ENCODE measurements at places on chromosomes 2 and 18.

GRCh38 chr2:233481368-233482142 lies 85.0 kb downstream of the USP40 start:
- DNase-seq: no peak

DNA sequence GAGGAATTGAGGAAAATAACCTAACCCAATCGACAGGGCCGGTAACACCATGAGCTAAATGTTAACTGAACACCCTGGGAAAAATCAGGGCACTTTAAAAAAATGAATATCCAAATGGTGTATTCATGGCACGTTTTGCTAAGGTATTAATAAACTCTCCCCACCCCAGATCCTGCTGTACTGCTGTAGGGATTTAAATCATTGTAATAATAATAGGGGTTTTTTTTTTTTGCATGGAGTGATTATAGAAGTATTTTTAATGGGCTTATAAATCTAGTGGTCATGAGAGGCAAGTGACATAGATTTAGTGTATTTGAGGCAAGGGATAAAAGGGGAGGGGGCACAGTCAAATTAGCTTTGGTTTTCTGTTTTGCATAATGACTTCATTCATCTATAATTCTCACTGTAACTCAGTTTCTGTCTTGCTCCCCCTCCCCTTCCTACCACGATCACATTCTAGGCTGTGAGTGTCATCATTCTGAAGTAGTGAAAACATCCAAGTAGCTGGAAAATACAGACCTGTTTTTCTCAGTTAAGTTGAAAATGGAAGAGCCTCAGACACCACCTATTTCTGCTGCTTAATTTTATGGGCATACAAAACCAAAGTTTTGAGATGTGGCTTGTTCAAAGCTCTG lies 18.2 kb upstream of the MGAT5 start:
- no peak for DNase-seq

GRCh38 chr18:78827141-78827540 lies 152.5 kb upstream of the SALL3 start:
- DNase-seq: no peak

DNA sequence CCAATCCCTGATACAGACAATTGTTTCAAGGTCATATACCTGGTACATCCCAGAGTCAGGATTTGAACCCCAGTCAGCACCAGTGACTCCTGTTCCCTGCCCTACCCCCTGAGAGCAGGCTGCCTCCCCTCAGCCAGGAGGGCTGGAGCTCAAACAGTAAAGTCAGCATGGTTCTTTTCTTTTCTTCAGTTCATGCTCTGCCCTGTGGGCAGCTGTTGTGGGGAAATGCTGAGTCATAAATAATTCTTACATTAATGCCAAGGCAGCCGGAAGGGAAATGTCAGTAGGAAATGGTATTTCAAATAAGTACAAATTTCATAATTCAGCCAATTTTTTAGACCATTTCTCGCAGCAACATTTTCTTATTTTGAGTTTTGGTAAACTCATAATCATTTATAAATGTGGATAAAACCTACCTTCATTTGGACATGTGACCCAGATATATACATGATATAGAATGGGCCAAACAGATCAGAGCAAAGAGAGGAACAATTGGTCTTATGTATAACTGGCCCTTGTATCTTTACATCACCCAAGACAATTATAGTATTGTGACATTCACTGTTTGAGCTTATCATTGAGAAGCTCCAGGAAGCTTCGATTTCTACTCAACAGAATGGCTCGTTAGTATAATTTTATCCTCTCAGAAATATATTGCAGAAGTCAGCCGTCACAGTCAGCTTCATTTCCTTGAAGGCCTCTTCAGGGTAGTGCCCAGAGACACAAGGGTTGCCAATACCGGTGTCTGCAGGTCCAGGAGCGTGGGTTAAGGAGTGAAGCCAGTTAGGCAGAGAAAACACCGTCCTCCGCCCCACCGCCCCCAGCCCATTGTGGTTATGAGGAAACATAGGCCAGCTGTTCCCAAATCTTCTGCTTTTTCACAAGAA lies 28.0 kb upstream of the SCYGR1 start:
- DNase-seq: no peak

DNA sequence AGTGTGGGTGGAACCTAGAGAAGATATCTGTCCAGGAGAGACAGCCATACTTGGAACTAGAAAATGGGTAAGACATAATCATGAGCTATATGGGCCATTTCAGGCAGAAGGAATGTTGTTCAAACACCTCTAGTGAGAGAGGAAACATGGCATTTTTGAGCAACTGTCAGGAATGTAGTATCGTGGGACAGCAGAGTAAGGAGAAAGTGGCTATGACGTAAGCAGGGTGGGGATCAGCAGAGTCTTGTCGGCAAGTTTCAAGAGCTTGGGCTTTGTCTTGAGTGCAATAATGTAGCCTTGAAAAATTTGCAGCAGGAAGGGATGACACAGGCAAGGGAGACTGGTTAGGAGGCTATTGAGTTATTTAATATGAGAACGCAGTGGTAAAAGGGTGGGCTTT lies 20.4 kb downstream of the SERPINB7 start:
- no peak for DNase-seq

- DNase-seq: no peak
Measured at GRCh38 chr2:96869822-96870625, at the start of gene SEMA4C. TSS of gene SEMA4C (minus strand) at chr2:96870080. CDS start at chr2:96867886, 2,194 bp downstream.

- no peak for DNase-seq
Measured at GRCh38 chr2:108239786-108240185, at the start of gene SULT1C3. TSS of gene SULT1C3 (plus strand) at chr2:108239968. CDS start at chr2:108247195, 7,227 bp downstream.

- no peak for DNase-seq
Measured at GRCh38 chr2:171522788-171523087, 464 bp downstream of the CYBRD1 start.

DNA sequence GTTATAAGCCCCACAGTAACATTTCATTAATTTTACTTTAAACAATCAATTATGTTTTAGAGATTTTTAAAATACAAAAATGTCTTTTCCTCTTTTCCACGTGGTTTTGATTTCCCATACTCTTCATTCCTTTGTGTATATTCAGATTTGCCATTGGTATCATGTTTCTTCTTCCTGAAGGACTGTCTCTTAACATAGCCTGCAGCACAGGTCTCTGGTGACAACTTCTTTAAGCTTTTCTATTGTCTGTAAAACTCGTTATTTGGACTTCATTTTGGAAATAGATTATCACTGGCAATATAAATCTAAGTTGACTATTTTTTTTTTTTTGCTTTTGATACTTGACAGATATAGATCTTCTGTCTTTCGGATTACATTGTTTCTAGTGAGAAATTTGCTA lies 115.2 kb upstream of the KLHL29 start:
- no peak for DNase-seq

- peak; percentile 80 for DNase-seq
Measured at GRCh38 chr2:27249891-27250651, 12.8 kb downstream of the SLC30A3 start.

- DNase-seq: no peak
Measured at GRCh38 chr18:50871846-50872245, 7.1 kb upstream of the ME2 start.

GRCh38 chr18:8507915-8508705 lies 101.1 kb upstream of the RAB12 start:
- DNase-seq: no peak
